ENCODE measurements at places on chromosomes 16 and 17.

DNA sequence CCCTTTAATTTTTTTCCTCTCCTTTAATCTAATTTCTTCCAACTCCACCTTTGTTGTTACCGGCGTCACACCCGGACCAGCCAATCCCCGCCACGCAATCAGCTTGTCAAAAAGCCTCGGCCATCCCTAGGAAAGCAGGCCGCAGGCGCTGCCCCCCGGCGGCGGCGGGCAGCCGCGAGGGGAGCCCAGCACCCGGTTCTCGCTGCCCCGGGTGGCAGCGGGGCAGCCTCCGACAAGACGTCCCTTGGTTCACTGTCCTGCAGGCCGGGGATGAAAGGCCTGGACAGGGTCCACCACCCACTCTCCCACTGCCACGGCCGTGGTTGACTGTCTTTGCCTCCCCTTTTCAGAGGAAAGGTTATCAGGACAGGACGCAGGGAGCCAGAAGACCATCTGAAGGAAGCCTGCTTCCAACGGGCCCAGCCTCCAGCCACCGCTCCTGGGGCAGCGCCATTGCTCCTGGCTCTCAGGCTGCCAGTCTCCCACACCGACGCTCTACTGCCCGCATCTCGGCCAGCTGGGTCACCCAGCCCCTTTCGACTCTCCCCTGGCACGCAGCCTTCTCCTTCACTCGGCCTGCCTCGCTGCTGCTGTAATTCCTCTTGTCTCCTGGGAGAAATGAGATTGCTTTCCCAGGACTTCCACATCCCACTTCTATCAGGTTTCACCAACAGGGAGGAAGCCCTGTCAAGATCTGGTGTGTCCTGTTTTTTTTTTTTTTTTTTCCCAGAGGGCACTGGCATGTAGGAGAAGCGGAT, 2.8 kb upstream of the UBTF start:
- DNase-seq = peak; percentile 89

DNA sequence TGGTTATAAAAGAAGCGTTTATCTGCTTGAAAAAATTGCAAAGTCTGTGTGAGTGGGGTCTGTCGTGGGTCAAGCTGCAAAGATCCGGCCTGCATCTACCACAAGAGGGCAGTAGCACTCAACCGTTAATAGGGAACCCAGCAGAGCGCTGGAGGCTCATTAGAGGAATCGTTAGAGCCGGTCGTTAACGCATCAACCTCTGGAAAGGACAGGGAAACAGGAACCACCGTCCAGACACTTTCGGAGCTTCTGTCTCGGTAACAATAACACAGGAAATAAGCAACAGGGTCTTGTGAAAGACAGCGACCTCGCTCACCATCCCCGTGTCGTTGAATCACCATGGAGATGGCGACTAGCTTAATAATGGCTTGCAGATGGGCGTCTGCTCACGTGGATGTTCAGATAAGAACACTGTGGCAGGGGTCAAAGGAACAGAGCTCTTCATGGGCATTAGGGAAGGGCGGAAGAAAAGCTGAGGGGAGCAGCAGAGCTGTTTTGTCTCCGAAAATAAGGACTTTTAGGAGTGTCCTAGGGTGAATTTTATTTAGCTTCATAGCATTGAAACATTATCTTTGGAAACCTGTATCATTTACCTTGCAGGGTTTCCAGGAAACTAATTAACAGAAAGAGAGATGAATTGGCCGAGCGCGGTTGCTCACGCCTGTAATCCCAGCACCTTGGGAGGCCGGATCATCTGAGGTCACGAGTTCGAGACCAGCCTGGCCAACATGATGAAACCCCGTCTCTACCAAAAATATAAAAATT, 11.9 kb upstream of the NSRP1 start:
- DNase-seq = peak; percentile 90

DNA sequence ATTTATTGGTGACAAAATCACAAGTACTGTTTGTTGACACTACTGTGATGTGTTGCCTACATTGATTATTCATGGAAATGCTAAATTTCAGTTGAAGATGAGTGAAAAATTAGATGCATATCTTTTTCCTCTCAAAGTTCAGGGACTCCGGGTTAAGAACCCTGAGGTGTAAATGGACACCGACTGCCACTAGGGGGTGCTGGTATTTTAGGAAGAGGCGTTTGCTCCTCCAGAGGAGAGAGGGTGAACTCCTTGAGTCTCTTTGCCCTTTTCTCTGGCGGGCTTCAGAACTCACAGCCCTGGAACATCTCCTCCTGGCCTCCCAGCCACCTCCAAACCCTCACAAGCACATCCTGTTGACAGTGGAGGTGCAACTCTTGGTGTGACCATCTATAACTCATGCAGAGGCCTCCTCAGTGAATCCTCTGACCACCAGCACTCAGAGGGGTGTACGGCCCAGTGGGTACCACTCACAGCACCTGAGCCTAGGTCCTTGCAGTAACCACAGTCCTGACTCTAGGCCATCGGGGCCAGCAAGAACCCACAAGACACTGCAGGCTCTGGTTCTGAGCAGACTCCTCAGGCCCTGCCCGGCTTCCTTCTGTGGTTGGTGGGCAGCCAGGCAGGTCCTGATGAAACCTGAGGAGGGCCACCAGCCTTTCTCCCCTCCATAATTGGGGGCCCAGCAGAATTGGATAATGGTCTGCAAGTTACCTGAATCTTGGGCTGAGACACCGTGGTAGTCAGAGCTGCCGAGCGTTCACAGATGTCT, 26.2 kb upstream of the PIK3R5 start:
- DNase-seq = peak; percentile 85

GRCh38 chr16:70796301-70796700, 4.7 kb downstream of the VAC14 start:
- no peak for DNase-seq

GRCh38 chr16:68093816-68094613, 8.8 kb downstream of the NFATC3 start:
- DNase-seq = peak; percentile 77

DNA sequence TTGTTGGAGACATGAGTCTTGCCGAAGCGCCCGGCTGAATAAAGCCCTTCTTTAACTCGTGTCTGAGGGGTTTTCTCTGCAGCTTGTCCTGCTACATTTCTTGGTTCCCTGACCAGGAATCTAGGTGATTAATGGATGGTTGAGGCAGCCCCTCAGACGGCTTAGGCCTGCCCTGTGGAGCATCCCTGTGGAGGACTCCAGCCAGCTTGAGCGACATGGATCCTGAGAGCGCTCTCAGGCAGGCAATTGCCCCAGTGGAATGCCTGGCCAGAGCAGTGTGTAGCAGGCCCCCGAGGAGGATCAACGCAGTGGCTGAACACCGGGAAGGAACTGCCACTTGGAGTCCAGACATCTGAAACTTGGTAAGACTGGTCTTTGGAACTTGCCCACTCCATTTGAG, 17.3 kb upstream of the ENDOV start:
- DNase-seq = no peak

DNA sequence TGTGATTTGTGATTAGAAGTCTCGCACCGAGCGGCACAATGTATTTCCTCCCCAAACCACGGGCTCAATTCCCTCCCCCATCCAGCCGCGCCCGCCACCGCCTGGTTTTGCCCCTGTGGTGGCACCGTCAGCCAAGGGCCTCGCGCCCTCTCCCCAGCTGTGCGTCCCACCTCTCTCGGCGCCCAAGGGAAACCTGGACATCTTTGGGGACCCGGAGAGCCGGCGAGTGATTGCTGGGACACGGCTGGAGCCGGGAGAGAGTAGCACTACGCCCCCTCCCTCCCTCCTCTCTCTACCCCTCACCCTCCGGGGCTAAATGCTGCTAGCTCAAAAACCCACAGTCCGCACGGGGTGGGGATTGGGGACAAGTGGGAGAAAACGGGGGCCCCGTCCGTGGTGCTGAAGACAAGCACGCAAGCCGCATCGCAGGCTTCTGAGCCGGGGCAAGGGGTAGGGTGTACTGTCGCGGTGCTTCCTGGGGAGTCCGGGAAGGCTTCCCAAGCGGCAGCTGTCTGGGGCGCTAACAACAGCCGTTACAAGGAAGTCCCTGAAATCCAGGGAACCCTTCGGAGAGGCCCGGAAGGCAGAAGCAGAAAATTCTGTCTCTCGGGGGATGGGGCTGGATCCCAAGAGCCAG, 1.4 kb downstream of the CBLN1 start:
- DNase-seq = peak; percentile 22

GRCh38 chr16:21684199-21684598, 20.4 kb downstream of the OTOA start:
- DNase-seq = peak; percentile 17

DNA sequence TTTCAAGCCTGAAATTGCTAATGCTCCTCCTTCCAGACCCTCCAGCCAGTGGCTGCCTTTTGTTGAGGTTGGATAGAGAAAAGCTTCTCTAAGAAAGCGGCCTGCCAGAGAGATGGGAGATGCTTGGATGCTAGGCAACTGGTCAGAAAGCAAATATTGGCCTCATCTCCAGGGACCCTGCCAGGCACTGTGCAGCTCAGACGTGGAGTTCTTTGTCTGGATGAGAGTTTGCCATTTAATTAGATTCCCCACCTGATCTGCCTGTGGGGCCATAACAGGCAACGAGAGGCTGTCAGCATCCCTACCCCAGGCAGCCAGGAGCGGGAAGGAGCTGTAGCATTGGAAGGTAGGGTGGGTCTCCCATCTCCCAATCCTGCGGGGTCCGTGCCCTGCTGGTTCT, 52.7 kb downstream of the ASIC2 start:
- no peak for DNase-seq

GRCh38 chr16:70738083-70738977, 52.5 kb upstream of the MTSS2 start:
- peak; percentile 88 for DNase-seq

GRCh38 chr17:82528484-82529265, 9.1 kb downstream of the FOXK2 start:
- peak; percentile 83 for DNase-seq

GRCh38 chr17:35596530-35597233, 9.6 kb downstream of the AP2B1 start:
- DNase-seq = no peak

GRCh38 chr17:63035271-63035670, 69.2 kb downstream of the TANC2 start:
- DNase-seq = peak; percentile 71

DNA sequence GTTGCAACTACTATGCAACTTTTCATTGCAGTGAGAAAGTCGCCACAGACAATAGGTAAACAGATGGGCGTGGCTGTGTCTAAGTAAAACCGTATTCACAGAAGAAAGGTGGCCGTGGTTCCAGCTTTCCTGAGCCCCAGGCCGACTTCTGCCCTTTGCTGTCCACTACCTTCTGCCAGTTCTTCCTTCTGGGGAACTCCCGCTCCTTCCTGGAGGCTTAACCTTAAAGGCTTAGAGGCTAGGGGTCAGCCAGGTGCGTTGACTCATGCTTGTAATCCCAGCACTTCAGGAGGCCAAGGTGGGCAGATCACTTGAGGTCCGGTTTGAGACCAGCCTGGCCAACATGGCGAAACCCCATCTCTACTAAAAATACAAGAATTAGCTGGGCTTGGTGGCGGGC, 2.1 kb upstream of the SEPTIN12 start:
- no peak for DNase-seq

GRCh38 chr16:78972006-78972405, 628.5 kb downstream of the MAF start:
- DNase-seq = no peak

DNA sequence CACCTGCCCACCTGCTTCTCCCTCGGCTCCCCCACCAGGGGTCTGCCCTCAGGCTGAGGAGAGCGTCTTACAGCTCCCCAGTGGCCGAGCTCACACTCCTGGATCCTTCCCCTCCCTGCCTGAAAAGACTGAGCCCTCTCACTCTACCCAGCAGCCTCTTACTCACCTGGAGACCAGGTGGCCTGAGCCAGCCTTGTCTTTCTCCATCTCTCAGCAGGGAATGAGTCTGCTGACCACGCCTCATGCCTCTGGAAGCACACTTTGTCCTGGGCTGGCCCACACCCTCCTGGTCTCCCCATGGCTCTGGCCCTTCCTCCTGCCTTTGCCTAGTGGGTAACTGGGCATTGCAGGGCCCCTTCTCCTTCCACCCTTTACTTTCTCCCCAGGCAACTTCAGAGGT, 177.2 kb downstream of the ENGASE start:
- DNase-seq = no peak

GRCh38 chr16:65235339-65236177, 113.7 kb upstream of the CDH11 start:
- DNase-seq = no peak

DNA sequence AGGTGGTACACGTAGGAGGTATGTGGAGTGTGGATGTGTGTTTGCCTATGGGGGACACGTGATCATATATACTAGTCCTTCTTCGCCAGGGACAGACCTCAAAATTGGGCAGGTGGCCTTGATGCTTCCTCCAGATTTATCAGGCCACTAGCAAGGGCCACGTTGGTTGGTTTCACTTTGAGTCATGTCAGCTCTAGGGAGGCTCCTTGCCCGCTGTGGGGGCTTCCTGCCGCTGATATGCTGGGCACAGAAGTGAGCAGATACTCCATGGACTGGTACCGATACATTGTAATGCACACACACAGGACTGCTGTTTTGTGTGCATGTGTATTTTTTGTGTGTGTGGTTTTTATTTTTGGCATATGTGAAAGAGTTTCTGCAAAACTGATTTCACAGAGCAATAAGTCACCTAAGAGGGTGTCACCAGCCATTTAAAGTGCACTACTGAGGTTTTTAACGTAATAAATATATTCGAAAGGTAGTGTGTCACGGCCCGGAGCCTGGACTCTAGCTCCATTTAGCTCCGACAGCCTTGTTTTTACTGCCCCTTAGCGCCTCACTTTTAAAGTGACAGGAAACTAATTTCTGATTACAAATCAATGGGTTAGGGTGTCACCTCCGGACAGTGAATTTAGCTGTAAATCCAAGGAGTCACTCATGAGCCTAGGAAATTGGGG, 605.5 kb upstream of the SALL1 start:
- no peak for DNase-seq

GRCh38 chr17:71516149-71516548, 604.7 kb upstream of the SOX9 start:
- no peak for DNase-seq

- no peak for DNase-seq
Observed at GRCh38 chr16:64287655-64288528, 834.0 kb downstream of the CDH11 start.

DNA sequence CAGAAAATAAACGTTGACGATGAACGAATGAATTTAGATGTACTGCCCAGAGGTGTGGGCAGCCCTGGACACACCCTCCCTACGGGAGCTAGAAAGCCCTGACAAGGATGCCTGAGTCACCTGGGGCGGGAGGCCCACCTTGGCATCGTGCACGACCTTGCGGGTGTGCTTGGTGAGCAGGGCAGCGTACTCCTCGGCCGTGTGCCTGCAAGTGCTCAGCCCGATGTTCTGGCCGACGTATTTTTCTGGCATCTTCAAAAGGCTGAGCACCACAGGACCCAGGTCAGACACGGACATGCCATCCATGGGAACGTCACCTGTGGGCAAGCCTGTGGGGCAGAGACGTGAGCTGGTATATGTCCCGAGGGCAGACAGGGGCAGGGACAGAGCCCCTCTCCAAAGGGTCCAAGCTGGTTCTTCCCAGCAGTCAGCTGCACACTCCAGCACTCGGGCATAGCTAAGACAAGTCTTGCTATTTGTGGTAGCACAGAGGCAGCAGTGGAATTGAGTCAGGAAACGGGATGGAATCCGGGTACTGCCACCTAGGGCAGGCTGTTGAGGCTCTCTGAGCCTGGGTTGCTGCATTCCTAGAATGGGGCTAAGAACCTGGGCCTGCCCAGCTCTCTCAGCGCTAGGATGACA, 10.8 kb downstream of the NMRAL1 start:
- no peak for DNase-seq

- no peak for DNase-seq
Observed at GRCh38 chr17:34117811-34118210, 137.3 kb upstream of the CCL2 start.

All from GM23248 (cell line).